ENCODE measurements at places on chromosomes 7 and 10.

- DNase-seq: peak; percentile 23
Measured at GRCh38 chr10:43679509-43679908, 30.8 kb upstream of the ZNF32 start.

DNA sequence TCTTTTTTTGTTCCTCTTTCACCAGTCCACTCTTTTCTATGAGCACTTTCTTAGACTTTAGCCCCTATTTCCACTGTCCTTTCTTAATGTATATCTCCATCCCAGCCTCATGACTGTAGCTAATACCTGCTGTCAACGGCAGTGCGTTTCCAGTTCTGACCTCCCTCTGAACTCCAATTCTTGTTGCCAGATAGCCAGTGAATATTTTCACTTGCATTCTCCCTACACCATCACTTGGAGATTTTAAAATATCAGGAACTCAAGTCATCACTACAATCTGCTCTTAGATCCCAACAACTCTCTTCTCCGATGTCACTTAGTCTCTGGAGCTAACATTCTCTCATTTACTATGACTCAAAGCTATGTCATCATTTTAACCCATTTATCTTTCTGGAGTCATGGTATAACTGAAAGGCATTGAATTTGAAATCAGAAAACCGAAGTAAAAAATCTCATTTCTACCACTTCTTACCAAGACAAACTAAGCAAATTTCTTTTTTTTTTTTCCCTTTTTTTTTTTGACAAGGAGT lies 5.1 kb upstream of the SLC16A12 start:
- DNase-seq: no peak

DNA sequence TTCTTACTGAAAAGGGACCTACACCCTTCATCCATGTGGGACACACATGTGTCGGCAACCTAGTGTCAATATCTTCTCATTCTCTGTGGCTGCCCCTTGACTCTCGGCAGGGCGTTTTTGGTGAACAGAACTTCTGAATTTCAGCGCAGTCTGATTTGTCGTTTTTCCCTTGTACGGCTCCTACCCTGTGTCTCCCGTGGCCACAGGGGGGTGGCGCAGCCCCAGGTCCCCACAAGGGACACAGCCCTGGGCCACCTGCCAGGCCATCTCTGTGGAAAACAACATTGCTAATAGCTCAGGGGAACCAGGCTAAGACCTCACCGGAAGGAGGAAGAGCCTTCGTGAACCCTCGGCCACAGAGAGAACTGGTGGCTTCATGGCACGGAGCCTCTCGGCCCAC lies 53.1 kb upstream of the NKX6-2 start:
- DNase-seq: no peak

DNA sequence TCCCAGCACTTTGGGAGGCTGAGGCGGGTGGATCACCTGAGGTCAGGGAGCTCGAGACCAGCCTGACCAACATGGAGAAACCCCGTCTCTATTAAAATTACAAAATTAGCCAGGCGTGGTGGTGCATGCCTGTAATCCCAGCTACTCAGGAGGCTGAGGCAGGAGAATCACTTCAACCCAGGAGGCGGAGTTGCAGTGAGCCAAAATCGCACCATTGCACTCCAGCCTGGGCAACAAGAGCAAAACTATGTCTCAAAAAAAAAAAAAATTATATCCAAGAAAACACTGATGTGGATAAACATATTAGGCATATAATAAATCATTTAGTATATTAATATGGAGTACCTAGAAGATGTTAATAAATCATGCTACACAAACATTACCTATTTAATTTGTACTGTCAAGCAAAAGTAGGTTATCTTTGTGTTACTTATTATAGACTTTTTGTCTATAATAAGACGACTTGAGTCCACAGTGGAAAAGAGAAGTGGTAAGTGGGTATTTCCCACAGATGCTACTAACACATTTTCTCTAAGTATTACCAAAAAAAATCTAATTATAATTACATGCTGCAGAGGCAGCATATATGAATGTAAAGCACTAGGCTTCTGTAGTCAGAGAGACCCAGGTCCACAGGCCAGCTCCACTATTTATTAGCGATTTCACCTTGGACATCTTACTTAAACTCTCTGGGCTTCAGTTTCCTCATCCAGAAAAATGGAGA lies 34.5 kb downstream of the DNMBP start:
- no peak for DNase-seq

- DNase-seq: no peak
Measured at GRCh38 chr7:101066833-101067177, 18.5 kb upstream of the TRIM56 start.

DNA sequence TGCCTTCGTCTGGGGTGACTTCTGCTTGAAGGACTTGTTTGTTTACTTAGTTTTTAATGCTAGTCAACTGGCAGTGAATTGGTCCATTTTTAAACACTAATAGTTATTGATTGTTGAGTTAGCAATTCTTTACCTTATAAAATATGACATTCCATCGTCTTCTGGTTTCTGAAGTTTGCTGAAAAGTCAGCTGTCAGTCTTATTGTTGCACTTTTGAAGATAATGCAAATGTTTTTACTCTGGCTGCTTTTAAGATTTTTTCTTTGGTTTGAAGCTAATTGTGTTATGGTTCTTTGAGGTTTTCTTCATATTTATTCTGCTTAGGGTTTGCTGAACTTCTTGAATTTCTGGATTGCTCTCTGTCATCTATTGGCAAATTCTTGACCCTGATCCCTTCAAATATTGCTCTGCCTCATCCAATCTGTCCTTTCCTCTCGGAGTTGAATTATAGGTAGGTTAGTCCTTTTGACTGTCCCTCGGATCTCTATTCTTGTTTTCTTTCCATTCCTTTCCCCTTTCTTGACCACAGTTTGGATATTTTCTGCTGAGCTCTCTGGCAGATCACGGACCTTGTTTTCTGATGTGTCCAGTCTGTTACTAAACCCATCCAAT lies 24.2 kb downstream of the MGMT start:
- DNase-seq: no peak

DNA sequence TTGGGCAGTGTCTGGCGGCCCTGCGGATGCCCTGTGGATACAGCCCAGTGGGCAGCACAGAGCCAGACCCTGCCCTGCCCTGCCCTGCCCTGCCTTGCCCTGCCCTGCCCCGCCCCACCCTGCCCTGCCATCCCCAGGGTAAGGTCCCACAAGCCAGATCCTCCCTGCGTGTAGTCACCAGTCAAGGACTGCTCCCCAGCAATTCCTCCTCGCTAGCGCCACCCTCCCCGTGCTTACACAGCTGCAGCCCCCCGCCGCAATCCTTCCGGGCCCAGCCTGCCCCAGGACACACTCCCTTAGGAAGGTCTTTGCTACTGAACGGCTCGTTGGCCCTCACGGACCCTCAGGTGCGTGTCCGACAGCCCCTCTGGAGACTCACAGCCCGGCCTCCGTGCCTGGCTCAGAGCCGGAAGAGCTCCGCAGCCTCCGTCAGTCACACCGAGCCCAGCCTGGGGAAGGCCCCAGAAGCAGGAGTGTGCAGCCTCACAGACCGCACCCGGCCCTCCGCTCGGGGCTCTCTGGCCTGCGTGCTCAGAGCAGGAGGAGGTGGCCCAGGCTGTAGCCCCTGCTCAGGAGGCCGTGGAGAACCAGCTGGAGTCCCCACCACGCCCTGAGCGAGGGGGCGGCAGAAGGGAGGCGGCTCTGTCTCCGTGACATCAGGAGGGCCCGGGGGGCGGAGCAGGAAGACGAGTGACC lies 68.3 kb downstream of the PWWP2B start:
- no peak for DNase-seq

GRCh38 chr10:129219364-129219763 lies 247.7 kb upstream of the MGMT start:
- DNase-seq: no peak

DNA sequence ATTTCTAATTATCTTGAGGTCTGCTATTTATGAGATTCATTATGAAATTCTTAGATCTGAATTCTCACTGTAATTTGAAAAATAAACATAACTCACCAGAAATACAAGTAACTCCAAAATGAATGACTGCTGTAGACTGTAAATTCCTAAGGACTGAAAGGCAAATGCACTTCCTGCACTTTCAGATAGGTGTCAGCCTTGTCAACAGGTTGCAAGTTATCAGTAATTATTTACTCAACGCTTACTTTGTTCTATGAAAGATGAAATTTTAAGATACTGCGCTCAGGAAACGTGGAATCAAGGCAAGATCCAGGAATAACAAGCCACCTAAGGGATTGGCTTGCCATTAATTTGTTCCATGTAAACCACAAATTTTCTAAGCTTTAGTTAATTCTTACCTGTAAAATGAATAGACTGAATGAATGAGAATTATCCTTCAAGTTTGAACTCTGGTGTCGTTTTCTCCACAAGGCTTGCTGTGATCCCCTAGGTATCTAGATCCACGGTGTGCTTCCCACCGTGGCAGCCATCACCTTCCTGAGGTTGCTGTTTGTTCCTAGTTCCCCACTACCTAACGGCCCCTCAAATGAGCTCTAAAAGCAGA lies 12.6 kb downstream of the DHX32 start:
- DNase-seq: no peak

DNA sequence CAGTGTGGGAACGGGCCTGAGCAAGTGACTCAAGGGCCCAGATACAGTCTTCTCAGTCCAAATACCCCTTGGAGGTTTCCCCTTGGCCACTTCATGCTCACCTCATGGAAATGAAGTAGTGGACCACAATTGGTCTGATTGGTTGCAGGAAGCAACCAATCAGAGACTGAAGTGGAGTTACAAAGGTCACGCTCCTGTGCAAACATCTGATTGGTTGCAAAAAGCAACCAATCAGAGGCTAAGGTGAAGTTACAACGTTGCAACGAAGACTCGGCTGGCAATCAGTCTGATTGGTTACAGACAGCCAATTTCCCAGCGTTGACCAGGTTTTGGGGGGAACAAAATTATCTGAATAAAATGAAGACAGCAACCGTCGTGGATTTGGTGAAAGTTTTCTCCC lies 72.5 kb downstream of the CDHR3 start:
- no peak for DNase-seq

DNA sequence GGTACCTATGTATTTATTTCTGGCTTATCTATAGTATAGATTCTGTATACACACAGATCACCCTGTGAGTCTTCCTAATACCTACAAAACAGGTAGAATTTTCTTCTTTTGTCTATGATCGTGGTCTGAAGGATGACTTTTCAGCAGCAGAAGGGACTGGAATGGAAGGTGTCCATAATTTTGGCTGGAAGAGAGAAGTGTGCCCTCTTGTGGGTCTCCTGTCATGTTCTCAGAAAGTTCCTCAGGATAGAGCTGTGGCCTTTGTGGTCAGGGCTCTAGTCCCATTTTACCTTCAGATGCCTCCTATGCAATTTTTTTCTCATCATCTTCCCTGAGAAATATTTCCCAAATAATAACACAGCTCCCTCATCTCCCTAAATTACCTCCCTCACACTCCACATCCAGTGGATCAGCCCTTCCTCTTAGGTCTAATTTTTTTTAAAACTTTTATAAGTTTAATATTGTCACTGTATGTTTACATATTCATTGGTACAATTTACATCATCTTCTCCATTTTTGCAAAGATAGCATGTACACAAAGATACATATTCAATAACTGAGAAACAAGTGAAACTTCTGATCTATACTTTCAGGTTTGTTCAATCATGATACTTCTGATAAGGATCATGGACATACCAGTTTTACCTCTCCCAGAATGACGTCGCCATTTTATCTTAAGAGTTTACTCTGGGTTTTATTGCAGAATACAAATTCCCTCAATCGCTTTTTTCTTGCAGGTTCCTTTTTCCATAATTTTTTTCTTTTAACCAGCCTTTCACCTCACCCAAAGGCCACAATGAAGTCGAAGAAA lies 112.7 kb downstream of the REEP3 start:
- DNase-seq: no peak

DNA sequence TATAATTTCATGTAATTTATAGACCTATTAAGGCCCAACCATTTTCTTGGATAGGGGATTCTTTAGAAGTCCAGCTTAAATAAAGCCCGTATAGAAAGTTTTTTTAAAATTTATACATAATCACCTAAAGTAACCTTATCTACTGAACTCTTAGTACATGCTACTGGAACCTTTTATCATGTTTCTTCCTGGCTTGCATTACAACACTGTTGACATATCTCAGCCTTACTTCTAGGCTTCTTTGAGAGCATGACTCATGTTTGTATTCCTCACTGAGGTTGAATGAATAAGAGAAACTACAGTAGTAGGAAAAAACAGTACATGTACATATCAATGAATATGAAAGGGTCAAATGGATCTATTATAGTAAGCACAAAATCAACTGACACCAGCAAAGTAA lies 8.2 kb upstream of the MAGI2 start:
- no peak for DNase-seq

DNA sequence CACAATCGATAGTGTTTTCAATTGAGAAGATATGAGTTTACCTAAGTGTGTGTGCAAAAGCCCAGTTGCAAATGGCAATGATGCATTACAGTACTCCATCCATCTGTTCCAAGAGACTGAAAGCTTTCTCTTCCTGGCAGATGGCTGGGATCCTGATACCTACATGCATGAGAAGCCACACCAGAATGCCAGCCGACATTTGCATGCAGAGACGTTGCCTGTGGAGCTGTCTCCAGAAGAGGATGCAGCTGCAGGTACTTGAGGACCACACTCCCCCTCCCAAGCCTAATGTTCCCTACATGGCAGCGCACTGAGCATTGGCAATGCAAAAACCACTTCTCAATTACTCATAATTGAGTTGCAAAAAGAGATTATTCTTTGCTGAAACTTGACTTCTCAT lies 332.1 kb downstream of the WDR11 start:
- peak; percentile 37 for DNase-seq

- no peak for DNase-seq
Measured at GRCh38 chr7:55086413-55087201, 67.8 kb downstream of the EGFR start.

DNA sequence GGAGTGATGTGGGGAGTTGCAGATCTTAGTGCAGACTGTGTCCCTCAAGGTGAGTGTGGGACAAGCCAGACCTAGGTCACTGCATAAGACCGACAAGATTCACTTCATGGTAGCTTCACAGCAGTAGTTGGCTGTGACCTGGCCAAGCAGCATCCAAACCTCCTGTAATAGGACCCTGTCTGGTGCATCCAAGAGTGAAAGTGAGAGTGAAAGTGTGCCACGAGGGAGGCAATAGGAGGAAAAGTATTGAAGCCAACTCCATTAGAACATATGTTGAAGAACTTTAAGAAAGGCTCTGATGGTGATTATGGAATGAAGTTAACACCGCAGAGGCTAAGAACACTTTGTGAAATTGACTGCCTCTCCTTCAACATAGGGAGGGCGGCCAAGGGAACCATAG lies 7.8 kb upstream of the ZNF33B start:
- DNase-seq: no peak

GRCh38 chr10:77131214-77131613 lies 506.4 kb downstream of the KCNMA1 start:
- no peak for DNase-seq
